ENCODE measurements at places on chromosomes 7 and 10. TPM values are rescaled to one million over a fixed set of nuclear protein-coding genes. Genes with fewer than 3 reads are reported as not detected.

DNA sequence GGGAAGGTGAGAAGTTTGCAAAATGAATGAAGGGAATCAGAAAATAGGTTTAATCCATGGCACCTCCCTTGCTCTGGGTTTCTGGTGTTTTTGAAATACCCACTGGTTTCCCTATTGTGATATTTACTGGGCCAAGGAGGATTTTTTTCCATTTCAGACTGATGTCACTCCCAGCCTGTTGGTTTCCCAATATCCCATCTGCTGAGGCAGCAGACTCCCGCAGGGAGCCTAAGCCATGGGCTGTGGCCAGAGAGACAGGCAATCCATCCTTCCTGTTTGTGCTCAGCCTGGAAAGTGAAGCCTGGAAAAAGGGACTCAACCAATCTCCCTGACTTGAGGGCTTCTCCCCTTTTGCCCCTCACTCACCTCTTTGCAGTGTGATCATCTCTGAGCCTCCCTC is 22.8 kb downstream of the FAM107B start:
- no peak for DNase-seq

GRCh38 chr7:27141923-27142579 is 1.4 kb downstream of the HOXA5 start:
- DNase-seq = no peak

BMPER gene
- polyA plus RNA-seq = 21.9 TPM

GRCh38 chr10:53489335-53490182 is 717.0 kb upstream of the MBL2 start:
- no peak for DNase-seq

GRCh38 chr7:150502519-150502918 is 12.2 kb upstream of the GIMAP7 start:
- DNase-seq = no peak

DNA sequence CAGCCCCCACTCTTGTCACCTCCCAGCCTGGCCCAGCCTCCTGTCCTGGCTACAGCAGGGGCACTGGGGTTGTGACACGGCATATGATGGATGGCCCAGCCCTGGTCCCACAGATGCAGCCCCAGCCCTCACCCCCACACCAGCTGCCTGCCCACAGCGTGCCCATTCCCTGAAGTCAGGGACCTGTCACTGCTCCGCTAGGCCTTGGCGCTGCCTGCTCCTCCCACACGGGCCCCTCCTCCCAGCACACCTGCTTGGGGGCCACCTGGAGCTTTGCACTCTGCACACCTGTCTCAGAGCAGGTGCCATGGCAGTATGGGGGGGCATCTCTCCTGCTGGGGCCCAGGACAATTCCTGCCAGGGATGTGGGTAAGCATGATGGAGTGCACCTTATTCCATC is 3.5 kb downstream of the GCK start:
- no peak for DNase-seq

DNA sequence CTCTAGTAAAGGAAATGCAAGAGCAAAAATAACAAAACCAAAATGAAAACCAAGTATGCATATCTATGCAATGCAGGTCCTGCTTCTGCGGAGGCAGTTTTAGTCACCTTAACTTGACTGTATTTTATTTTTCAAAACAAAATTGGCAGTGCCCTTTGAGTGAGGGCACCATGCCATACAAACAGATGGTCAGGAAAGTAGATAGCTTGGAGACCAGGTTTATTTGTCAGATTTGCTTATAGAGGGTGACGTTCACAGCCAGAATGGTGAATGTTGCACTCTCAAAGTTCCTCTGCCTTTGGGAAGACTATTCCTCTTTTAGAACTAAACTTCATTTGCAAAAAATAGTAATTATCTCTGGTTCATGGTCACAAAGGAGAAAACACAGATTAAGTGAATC is 801.9 kb downstream of the ANKRD7 start:
- DNase-seq = no peak

Data from right renal pelvis (tissue), 4 donors.